Omental fat pad (tissue), 4 donors: ENCODE measurements at places on chromosomes 4 and X. TPM values are rescaled to one million over a fixed set of nuclear protein-coding genes. Genes with fewer than 3 reads are reported as not detected.
A peak's percentile ranks its signal among the peaks of the same experiment; 100 is the strongest.

DNA sequence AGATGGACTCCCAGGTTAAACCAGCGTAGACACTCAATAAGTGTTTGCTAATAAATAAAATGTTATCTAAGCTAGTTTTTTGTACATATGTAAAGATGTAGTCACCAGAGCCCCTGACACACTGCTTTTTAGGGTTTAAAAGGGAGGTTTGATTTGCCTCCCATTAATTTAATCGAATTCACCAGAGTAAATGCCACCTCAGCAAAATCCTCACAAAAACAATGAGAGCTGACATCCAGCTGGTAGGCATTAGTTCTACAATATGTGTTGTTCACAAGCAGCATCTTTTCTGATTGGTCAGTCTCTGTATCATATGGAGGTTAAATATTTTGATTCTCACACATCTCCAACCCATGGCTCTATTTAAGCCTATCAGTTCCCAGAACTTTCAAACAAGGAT lies 382.6 kb downstream of the CENPC start:
- DNase-seq, result no peak

The MPP1 gene
- 43.3 TPM for total RNA-seq

GRCh38 chr4:124212815-124213630 lies 499.5 kb downstream of the ANKRD50 start:
- DNase-seq, result no peak

The TBC1D9 gene
- 60.3 TPM for total RNA-seq

- DNase-seq, result peak; percentile 24
Observed at GRCh38 chrX:49230500-49231232, 2.5 kb downstream of the CACNA1F start.

GRCh38 chrX:115591856-115592842 lies 31.2 kb downstream of the PLS3 start:
- DNase-seq, result no peak
